ENCODE measurements at places on chromosomes 13 and 19. TPM values are rescaled to one million over a fixed set of nuclear protein-coding genes. Genes with fewer than 3 reads are reported as not detected.

- DNase-seq: no peak
These were observed 3.0 kb downstream of the ANKRD10 start for GRCh38 chr13:110911880-110912279.

- DNase-seq: no peak
These were observed 810 bp downstream of the CBY2 start for GRCh38 chr13:45702869-45703391.

The OVOL3 gene
- 0.14 TPM for polyA plus RNA-seq

- DNase-seq: no peak
These were observed 21.4 kb downstream of the NAXD start for GRCh38 chr13:110636701-110637201.

DNA sequence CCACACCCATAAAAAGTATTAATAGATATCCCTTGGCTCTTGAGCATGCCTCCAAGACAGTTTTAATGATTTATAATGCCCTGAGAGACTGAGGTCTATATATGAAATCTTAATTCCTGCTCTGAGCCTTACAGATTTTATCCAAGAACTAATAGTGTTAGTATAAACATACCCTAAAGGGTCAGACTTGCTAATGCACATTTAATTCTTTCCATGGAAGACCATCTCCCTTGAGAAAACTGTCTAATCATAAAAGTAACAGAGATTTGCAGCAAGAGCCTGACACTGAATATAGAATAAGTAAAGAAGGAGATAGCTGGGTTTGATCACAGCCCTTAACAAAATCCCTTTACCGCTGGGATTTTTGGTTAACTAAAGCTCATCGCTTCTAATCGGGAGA is 650.8 kb upstream of the KLF12 start:
- no peak for DNase-seq

DNA sequence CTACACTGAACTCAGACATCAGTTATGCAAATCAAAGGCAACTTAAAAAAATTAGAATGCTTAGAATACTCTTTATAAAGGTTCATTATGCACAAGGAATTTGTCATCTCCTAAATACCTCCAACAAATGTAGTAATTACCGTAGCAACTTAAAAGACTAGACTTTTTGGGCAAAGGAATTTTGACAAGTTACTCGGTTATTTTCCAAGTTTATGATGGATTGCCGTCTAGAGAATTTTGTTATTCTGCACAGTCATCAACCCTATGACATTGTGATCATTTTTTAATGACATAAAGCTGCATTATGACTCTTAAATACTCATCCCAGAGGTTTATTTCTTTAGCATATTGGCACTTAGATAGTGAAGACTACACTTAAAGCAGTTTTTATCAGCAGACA is 71.9 kb downstream of the TRPC4 start:
- no peak for DNase-seq

GRCh38 chr19:4678881-4679790 is 9.0 kb upstream of the MYDGF start:
- no peak for DNase-seq

DNA sequence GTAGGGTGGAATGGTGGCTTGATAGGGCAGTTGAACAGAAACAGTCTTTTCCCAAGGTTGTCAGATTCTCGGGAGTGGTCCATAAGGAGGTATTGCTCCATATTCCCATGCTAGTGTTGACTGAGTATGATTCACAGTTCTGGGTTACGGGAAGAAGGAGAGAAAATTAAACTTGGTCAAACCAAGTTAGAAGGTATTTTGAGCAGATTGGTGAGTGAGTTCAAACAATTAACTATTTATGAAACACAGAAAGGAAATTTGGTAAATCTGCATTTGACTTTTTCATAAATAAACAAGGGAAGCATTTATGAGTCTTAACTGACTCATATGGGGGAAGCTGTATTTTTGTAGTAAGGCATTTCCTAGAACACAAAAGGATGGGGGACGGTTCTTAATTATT is 2419.4 kb downstream of the PCDH9 start:
- DNase-seq: no peak

GRCh38 chr13:29594303-29594709 is 1.2 kb downstream of the SLC7A1 start:
- DNase-seq: peak; percentile 61

DNA sequence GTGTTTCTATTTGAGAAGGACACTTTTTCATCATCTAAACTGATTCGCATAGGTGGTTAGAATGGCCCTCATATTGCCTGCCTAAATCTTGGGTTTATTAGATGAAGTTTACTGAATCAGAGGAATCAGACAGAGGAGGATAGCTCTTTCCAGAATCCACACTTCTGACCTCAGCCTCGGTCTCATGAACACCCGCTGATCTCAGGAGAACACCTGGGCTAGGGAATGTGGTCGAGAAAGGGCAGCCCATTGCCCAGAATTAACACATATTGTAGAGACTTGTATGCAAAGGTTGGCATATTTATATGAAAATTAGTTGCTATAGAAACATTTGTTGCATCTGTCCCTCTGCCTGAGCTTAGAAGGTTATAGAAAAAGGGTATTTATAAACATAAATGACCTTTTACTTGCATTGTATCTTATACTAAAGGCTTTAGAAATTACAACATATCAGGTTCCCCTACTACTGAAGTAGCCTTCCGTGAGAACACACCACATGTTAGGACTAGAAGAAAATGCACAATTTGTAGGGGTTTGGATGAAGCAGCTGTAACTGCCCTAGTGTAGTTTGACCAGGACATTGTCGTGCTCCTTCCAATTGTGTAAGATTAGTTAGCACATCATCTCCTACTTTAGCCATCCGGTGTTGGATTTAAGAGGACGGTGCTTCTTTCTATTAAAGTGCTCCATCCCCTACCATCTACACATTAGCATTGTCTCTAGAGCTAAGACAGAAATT is 103.8 kb downstream of the TNFRSF19 start:
- no peak for DNase-seq

DNA sequence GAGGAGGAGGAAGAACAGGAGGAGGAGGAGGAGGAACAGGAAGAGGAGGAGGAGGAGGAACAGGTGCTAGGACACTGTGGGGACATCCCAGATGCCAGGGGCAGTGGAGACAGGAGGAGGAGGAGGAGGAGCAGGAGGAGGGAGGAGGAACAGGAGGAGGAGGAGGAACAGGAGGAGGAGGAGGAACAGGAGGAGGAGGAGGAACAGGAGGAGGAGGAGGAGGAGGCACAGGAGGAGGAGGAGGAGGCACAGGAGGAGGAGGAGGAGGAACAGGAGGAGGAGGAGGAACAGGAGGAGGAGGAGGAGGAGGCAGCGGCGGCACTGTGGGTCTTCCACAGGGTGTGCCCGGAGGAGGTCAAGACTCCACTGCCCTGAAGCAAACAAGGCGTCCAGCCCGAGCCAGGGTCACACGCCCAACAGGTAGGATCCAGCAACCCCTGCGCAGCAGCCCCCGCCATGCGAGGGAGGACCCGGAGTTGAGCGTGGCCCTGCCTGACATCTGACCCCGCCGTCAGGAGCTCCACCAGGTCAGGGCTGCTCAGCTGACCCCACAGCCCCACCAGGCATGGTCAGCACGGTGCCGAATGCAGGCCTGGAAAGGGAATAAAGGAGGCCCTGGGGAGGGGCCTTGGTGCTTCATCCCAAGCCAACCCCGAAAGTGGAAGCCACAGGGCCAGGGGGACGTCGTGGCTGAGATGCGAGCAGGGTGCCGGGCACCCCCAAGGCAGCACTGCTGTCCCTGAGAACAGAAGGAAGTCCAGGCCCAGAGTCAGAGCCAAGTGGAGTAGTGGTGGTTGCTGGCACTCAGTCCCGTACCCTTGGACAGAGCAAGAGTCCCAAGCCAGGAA is 9.2 kb downstream of the SBNO2 start:
- no peak for DNase-seq

The ADAMTSL5 gene
- 3.1 TPM for polyA plus RNA-seq

DNA sequence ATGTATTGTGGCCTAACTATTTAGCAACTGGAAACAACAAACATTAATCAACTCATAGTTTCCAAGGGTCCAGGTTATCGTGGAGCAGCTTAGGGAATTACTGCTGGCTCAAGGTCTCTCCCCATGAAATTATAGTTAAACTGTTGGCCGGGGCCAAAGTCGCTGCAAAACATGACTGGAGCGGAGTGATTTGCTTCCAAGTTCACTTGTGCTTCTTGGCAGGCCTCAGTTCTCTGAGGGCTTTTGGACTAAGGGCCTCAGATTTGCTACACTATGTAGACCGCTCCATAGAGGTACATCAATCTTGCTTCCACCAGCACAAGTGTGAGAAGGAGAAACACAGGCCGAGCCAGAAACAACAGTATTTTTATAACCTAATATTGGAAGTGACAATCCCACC is 9.4 kb upstream of the KBTBD7 start:
- DNase-seq: no peak

- no peak for DNase-seq
These were observed 127.9 kb upstream of the SOX1 start for GRCh38 chr13:111938741-111939665.

GRCh38 chr13:51364404-51365008 is 25.0 kb downstream of the SERPINE3 start:
- DNase-seq: no peak

The GFY gene
- polyA plus RNA-seq: 0.16 TPM

DNA sequence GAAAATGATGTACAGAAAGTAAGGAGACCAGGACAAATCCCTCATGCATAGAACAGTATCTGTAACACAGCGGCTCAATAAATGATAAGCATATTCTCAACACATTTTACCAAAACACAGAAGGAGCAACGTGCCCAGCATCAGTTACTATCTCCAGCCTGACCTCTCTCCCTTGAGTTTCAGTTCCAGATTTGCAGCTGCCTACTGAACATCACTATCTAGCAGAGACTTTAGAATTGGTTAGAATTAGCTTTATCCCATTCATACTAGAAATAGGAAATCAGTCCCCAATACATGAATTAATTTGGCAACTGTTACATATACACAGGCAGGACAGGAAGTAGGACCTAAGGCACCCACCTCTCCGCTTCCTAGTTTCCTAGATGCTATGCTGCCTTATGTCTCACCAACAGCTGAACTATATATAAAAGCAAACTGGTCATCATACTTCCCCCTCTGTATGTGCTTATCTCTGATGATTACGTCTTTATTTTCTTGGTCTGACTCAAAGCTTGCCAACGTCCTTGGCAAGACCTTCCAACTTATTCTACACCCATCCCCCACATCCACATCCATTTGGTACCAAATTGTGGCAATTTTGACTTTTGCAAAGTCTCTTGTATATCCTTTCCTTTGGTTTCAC is 61.1 kb downstream of the SACS start:
- no peak for DNase-seq

The VN1R2 gene
- not detected for polyA plus RNA-seq

The PRR20D gene
- polyA plus RNA-seq: not detected

- DNase-seq: no peak
These were observed 228.9 kb upstream of the IRS2 start for GRCh38 chr13:110015253-110015652.

DNA sequence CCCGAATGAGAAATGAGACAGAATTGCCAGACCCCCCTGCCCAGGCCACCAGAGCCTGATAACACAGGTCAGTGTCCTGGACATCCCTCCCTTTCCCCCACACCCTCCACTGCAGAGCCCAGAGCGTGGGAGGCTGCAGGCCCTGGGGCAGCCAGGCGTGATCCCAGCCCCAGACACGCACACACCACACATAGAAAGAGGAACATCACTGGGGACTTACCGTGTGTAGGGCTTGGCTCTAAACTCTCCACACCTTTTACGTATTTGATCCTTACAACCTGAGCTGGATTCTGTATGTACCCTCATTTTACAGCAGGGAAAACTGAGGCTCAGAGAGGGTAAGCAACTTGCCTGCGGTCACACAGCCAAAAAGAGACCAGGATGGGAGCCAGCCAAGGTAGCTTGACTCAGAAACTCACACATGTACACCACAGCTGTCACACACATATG is 334 bp upstream of the ANGPTL6 start:
- DNase-seq: no peak

The HPN gene
- 0.12 TPM for polyA plus RNA-seq

GRCh38 chr13:73061876-73062275 is 3.1 kb downstream of the KLF5 start:
- no peak for DNase-seq

DNA sequence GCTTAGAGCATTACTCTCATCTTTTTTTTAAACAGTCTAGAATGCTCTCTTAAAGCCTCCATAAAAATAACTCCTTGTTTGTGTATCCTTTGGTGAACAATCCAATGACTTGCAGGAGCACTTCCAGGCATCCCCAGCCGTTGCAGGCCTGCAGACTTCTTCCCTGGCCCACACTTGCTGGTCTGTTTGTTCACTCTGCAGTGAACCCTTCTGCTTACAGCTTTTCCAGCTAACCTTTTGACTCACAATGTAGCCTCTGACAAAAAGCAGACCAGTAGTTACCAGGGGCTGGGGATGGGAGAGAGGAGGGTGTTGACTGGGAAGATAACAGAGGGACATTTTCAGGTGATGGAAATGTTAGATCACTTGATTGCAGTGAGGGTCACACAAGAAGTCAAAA is 9.1 kb downstream of the GPR42 start:
- DNase-seq: no peak

DNA sequence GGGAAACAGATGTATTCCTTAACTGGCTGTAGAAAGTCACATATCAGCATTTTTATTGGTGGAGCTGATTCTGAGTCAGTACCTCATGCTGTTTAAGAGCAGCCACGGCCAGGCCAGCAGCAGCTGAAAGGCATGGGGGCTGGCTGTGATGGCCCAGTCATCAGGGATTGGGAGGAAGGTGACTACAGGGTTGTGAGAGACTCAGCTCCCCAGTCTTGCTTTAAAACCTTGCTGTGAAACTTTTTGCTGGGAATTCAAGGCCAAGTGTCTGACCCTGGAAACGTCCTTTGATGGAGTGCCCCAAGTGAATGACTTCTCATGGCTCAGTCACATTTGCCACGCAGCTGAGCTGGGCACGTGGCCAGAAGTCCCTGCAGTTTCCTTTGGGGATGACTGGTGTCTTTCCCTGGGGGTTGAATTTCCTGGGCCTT is 39.1 kb upstream of the RNF113B start:
- peak; percentile 10 for DNase-seq

The KLK2 gene
- 0.21 TPM for polyA plus RNA-seq

The ZNF730 gene
- not detected for polyA plus RNA-seq

DNA sequence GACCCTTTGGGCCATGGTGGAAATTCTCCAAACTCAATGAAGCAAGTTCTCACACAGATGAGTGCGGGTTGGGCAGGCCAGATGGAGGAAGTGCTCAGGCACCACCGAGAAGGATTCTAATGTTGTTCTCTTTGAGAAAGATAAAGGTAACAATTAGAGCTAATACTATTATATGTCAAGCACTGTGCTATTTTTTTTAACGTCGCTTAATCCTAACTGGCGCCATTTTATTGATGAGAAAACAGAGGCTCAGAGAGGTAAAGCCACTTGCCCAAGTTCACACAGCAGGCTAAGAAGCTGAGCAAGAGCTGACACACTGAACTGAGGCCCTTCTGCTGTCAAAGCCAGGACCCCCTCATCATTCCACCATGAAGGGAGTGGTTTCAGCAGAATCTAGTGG is 1.0 kb downstream of the FBL start:
- DNase-seq: no peak

GRCh38 chr19:13864667-13865570 is 12.0 kb upstream of the NANOS3 start:
- no peak for DNase-seq

The ZNF570 gene
- 3.7 TPM for polyA plus RNA-seq

DNA sequence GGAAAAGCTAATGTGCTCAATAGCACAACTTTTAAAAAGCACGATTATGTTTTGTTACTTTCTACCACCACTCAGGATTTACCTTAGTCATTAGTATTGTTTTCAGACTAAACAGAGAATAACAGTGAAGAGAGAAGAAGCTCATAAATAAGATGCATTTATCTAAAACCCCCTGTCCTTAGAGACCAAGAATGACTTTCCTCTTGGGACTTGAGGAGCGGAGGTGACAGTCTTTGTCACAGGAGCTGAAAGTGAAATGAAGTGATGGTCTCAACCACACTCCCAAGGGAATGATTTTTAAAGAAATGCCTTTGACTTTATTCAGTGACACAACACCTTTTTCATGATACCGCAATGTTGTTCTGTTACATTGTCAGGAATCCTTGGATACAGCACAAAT is 190.6 kb upstream of the NBEA start:
- no peak for DNase-seq
